ENCODE measurements at places on chromosomes 5 and 9.

GRCh38 chr5:165594693-165595092 lies 2089.3 kb downstream of the MAT2B start:
- no peaks in the 10 kb centered on the region for H3K36me3 ChIP-seq
- H3K27ac ChIP-seq, result no peak overlapping the region
- H3K4me1 ChIP-seq, result no peaks in the 10 kb centered on the region
- no peak overlapping the region for H3K4me3 ChIP-seq
- no peak for DNase-seq
- no peaks in the 10 kb centered on the region for H3K27me3 ChIP-seq

GRCh38 chr5:102139029-102139428 lies 157.1 kb downstream of the SLCO4C1 start:
- no peak overlapping the region for H3K4me3 ChIP-seq
- no peak for DNase-seq
- no peaks in the 10 kb centered on the region for H3K27me3 ChIP-seq
- H3K36me3 ChIP-seq, result no peaks in the 10 kb centered on the region
- H3K27ac ChIP-seq, result no peak overlapping the region

- H3K4me3 ChIP-seq, result no peak overlapping the region
- no peaks in the 10 kb centered on the region for H3K4me1 ChIP-seq
- H3K36me3 ChIP-seq, result no peaks in the 10 kb centered on the region
- no peak overlapping the region for H3K27ac ChIP-seq
Measured at GRCh38 chr9:5838884-5839571, 6.1 kb upstream of the ERMP1 start.

- H3K27me3 ChIP-seq, result no peaks in the 10 kb centered on the region
- no peak overlapping the region for H3K27ac ChIP-seq
- no peak for DNase-seq
- no peak overlapping the region for H3K4me3 ChIP-seq
- no peaks in the 10 kb centered on the region for H3K36me3 ChIP-seq
Measured at GRCh38 chr5:74763504-74763903, 3.4 kb downstream of the GFM2 start.

DNA sequence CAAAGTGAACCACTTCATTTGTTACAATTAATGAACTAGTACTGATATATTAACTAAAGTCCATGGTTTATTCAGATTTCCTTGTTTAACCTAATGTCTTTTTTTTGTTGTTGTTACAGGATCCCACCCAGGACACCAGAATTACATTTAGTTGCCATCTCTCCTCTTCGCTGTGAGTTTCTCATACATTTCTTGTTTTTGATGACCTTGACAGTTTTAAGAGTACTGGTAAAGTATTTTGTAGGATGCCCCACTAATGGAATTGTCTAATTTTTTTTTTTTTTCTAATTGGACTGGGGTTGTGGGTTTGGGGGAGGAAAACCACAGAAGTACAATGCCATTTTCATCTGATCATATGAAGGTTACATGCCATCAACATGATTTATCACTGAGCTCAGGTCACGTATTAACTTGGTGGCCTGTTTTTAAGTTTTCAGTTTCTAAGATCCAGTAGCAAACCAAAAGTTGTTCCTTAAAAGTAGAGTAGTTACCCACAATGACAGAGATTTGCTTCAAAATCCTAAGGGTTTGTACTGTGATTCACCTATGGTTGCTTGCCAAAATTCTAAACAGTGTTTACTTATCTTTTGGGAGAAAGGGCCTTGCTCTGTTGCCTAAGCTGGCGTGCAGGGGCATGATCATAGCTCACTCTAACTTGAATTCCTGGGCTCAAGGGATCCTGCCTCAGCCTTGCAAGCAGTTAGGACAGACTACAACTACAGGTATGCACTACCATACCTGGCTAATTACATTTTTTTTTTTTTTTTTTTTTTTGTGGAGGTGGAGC lies 4.5 kb upstream of the OTULIN start:
- H3K27me3 ChIP-seq, result no peaks in the 10 kb centered on the region
- peak overlapping the region; percentile 61 for H3K27ac ChIP-seq
- no peak overlapping the region for H3K4me3 ChIP-seq
- DNase-seq, result peak; percentile 83

DNA sequence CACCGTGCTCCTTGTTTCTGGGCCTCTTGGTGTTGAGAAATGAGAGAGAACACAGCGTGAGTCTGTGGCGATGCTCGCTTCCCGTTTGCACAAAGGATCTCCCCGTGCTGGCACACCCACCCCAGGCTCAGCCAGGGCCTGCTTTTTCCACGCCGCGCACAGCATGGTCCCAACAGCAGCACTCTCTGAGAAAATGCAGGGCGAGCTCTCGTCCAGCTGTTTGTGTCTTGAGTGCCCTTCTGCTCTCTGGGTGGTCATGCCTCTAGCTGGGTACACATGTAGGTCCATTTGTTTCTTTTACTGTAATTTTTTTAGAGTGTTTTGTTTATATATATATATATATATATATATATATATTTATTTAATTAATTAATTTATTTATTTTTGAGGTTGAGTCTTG lies 26.6 kb downstream of the FBXW5 start:
- no peak overlapping the region for H3K27ac ChIP-seq
- no peak overlapping the region for H3K4me3 ChIP-seq
- H3K4me1 ChIP-seq, result no peaks in the 10 kb centered on the region
- peaks cover 18% of the 10 kb centered on the region for H3K36me3 ChIP-seq
- DNase-seq, result no peak
- no peaks in the 10 kb centered on the region for H3K27me3 ChIP-seq

- no peak overlapping the region for H3K4me3 ChIP-seq
- no peaks in the 10 kb centered on the region for H3K4me1 ChIP-seq
- no peaks in the 10 kb centered on the region for H3K27me3 ChIP-seq
Measured at GRCh38 chr9:13487936-13488335, 208.4 kb upstream of the MPDZ start.

DNA sequence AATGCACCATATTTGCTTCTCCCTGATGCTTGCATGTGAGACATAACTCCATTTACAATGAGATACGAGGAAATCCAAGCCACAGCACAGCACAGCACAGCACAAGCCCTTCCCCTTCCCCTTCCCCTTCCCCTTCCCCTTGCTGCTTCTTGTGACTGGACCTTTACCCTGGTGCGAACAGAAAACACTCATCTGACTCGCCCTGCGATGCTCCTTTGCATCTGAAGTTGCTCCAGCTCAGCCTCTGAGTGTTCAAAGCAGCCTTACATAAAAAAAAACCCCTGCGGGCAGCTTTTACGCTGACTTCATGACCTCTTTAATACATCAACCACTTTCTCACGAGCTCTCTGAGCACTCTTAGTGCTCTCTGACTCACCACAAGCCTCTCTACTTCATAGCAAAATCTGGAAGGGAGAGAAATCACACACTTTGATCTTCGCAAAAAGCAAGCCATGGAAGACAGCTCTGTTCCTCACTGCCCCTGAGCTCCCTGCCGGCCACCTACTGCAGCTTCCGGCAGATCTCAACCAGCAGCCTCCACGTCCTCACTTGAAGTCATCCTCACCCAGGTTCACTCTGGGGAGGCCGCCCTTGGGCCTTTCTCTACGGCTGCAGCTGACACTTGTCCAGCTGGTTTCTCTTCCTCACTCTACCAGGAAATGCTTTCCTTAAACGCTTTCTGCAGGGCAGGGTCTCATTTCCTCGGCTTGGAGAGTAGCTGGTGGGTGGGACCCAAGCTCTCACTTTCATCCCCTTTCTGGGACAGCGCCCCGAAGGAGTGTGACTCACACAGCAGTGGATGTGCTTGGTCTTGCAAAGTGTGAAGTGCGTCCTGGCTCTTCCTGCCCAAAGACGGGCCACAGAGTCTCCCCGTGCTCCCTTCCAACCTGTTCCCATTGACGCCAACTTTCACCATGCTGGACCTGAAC lies 5.3 kb downstream of the SLC34A1 start:
- H3K27ac ChIP-seq, result peak overlapping the region; percentile 58
- no peaks in the 10 kb centered on the region for H3K36me3 ChIP-seq
- H3K4me3 ChIP-seq, result no peak overlapping the region
- H3K27me3 ChIP-seq, result no peaks in the 10 kb centered on the region

DNA sequence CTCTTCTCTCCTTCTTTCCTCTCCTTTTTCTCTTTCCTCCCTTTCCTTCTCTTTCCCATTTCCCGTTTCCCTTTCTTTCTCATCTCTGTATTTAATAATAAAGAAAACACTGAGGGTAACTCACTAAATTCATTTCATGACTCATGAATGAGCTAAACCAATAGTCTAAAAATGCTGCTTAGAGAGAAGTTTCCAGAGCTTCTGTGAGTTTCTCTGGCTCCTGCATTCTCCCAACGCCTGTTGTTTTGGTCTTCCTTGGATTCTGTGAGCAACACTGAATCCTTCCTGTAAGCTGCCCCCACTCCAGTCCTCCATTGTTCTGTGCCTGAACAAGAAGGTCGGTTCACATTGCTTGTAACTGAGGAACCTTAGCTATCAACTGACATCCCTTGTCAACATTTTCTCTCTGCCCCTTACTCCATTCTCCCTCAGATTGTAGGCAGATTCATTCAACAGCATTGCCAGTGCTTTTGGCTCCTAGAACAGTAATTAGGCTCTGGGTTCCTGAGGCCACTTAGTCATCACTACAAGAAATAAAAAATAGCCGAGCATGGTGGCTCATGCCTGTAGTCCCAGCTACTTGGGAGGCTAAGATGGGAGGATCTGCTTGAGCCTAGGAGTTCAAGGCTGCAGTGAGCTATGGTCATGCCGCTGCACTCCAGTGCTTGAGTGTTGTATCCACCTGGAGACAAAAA lies 237.7 kb upstream of the KLF4 start:
- H3K27ac ChIP-seq, result no peak overlapping the region
- H3K4me1 ChIP-seq, result no peaks in the 10 kb centered on the region
- no peaks in the 10 kb centered on the region for H3K36me3 ChIP-seq
- no peak for DNase-seq

GRCh38 chr9:134947265-134947955 lies 29.7 kb upstream of the FCN1 start:
- no peak overlapping the region for H3K27ac ChIP-seq
- no peaks in the 10 kb centered on the region for H3K36me3 ChIP-seq
- DNase-seq, result no peak
- no peaks in the 10 kb centered on the region for H3K4me1 ChIP-seq
- H3K4me3 ChIP-seq, result no peak overlapping the region

- no peaks in the 10 kb centered on the region for H3K4me1 ChIP-seq
- no peak overlapping the region for H3K27ac ChIP-seq
- no peaks in the 10 kb centered on the region for H3K27me3 ChIP-seq
- H3K36me3 ChIP-seq, result no peaks in the 10 kb centered on the region
- no peak for DNase-seq
- H3K4me3 ChIP-seq, result no peak overlapping the region
Measured at GRCh38 chr5:99022250-99022649, 93.4 kb upstream of the CHD1 start.

DNA sequence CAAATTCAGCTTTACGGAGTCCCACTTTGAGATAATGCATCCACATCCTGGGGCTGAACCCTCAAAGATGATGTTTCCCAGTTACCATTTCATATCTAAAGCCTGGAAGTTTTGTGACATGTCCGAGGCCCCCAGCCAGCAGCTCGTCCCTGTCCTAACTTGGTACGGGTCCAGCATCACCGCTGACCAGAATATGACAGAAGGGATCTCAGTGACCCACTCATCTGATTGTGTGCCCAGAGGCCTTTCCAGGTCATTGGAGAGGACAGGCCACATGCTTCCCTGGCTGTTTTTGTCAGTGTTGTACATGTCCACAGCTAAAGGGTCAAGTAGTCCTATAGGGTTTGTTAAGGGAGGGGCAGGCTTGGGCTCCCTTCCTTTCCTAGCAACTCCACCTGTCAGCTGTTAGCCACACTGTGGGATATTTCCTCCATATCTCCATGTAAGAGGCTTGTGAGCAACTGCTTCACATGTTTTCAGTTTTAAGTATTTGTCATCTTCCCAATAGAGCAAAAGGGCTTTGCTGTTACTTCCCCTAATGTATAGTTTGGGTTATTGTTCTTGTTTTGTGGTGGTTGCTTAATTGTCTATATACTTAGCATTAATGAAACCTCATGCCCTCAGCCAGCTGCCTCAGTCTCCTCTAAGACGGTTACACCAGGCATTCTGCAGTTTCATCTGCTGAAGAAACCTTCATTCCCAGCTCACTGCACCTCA lies 33.4 kb downstream of the SECISBP2 start:
- H3K4me1 ChIP-seq, result no peaks in the 10 kb centered on the region
- H3K4me3 ChIP-seq, result no peak overlapping the region
- no peak for DNase-seq
- H3K27ac ChIP-seq, result no peak overlapping the region

DNA sequence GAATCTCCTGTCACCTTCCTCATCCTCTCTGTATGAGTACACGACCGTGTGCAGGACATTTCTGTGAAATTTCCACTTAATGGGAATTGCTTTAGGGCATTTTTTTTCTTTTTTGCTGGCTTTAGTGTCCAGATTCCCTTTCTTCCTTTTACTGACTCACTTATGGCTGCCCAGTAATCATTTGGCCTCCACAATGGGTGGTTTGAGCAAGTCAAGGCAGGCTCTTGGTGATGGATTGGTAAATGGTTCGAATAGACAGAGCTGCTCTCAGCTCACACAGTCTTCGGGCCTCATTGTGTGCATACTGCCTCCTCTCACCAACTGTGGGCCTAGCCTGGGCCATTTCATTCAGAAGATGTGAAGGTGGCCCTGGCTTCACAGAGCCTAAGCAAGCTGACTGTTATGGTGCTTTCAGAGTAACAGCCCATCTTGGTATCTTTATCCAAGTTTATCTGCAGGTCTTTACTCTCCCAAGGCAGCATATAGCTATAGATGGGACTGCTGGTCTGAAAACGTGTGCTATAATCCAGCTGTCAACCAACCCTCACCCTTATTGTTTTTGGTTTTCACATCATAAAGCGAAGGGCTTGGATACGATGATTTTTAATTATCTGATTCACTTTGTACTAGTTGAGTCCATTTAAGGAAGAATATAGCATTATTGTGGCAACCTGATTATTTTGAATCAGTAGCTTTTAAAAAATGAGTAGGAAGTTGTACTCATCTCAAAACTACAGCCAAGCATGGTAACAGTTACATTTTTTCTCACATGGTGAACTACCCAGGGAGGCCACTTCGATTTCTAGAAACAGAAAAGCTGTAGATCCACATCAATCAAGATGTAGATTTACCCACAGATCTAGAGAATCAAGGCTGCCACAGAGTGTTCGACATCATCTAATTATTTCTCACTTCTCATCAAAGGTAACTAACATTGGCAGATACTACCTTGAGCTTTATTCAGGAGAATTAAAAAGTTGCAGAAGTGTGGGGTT lies 50.4 kb upstream of the CKMT2 start:
- H3K27ac ChIP-seq, result no peak overlapping the region
- no peak for DNase-seq
- no peak overlapping the region for H3K4me3 ChIP-seq
- H3K27me3 ChIP-seq, result no peaks in the 10 kb centered on the region

DNA sequence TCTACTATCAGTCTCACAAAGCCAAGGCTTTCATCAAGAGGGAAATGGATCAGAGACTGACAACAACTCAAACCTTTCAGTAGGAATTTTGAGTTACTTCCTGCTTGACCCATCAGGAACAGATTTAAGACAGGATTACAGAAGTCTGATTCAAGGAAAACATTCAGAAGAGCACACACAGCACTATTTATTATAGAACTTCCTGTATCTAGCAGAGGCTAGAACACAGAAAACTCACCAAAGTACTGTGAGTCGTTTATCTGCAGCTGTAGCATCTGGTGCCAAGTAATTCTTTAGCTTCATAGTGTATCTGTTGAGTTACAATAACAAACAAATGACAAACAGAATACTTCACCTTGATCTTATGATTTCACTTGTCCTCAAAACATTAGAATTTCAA lies 13.8 kb downstream of the LEAP2 start:
- peaks cover 12% of the 10 kb centered on the region for H3K36me3 ChIP-seq
- no peaks in the 10 kb centered on the region for H3K27me3 ChIP-seq
- no peak for DNase-seq
- no peak overlapping the region for H3K27ac ChIP-seq
